AG10803 (cell line): ENCODE measurements at places on chromosomes 5 and 9.

DNA sequence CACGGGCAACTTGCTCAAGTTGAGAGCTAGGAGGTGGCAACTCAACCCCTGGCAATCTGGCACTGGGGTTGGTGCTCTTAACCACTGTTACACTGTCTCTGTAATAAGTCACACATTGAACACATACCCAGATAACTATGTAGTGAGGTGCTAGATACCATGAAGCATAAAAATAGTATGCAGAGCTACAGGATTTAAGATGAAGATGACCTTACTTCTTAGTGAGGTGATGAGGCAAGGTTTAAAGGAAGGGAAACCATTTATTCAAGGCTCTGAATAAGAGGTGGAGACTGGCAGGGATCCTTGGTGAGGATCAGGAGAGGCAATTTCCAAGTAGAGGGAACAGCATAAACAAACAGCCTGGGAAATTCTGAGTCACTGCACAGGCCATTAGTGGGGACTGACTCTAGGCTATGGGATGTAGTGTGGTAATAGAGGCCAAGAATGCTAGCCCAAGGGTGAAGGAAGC lies 67.6 kb upstream of the NR3C1 start:
- peak; percentile 66 for DNase-seq

GRCh38 chr9:114046237-114046755 lies 31.8 kb downstream of the AMBP start:
- no peak for DNase-seq

DNA sequence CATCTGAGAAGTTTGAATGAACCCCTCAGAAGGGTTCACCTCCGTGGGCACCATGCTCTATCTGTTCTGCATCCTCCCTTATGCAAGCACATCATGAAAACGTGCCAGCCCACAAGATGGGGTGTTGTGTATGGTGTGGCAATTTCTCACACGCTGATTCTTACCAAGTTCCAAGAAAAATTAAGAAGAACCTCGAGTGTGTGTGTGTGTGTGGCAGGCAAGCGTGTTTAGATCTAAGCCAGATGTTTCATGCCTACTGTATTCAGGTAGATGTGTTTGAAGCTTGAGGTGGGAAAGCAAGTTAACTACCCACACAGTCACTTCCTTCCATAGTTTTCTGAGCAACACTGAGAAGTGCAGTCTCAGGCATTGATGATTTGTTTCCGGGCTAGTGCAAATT lies 77.7 kb upstream of the GNA14 start:
- DNase-seq: no peak

DNA sequence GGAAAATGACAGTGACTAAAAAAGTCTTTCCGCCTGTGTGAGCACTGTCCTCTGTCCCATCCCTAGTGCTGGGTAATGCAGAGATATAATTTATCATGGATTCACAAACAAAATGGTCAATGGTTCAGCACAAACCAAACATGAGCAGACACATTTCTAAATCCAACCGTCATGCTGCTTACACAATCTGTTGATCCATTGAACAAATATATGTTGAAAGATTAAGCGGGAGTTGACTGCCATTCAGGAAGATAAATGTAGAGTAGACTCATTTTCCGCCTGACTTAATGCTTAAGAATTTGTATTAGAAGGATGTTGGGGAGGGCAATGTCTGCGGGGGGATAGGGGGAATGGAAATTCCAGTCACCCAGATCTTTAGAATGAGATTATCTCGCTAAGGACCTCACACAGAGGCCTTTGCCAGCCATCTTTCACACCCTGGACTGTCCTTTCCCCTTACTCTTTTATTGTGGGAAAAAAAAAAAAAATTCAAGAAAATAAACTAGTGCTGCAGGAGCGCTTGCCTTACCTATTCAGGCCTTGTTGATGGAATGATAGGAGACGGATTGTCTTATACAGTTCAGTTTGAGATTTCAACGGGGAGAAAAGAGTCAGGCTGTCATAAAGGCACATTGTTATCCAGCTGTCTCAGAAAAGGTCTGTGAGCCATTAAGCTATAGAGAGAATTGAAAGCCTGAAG lies 153.7 kb downstream of the TLE1 start:
- DNase-seq: peak; percentile 16

DNA sequence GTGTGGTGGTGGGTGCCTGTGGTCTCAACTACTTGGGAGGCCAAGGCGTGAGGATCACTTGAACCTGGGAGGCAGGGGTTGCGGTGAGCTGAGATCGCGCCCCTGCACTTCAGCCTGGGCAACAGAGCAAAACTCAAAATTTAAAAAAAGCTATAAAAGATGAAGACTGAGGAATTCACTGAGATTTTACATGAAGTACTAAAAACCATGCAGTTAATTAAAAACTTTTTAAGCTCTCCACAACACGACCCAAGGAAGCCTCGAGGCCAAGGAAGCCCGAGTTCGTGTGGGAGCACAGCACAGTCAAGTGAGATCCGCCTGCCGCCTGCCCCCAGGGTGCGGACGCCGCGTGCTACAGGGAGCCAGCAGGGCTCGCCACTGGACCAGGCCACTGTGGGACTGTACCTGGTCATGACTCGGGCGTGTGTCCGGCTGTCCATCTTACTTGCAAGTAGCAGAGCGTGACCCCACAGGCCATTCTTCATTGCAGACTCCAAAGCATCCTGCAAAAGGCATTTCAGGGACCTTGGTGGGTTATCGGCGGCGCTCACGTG lies 21.2 kb upstream of the INPP5E start:
- no peak for DNase-seq

DNA sequence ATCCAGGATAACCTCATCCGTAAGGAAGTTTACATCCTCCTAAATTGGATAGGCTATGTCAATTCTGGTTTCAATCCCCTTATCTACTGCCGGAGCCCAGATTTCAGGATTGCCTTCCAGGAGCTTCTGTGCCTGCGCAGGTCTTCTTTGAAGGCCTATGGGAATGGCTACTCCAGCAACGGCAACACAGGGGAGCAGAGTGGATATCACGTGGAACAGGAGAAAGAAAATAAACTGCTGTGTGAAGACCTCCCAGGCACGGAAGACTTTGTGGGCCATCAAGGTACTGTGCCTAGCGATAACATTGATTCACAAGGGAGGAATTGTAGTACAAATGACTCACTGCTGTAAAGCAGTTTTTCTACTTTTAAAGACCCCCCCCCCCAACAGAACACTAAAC lies 1.3 kb downstream of the ADRB2 start:
- DNase-seq: no peak

DNA sequence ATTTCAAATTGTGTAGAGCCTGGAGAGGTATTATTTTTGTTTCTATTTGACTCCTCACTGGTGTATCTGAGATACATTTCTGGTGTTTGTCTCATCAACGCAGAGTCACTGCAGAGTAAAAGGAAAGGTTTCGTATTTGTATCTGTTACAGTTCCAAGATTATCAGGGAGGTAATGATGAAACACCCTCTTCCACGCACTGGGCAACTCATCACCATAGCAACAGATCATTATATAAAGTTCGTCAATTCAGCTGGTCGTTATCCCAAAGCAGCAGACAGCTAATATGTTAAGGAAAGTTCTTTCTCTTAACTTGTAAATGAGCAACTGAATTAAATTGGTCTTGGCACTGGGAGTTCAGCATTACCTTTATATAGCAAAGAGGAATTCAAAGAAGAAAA lies 513.5 kb downstream of the MTRR start:
- no peak for DNase-seq

GRCh38 chr5:12488161-12488560 lies 583.9 kb upstream of the CTNND2 start:
- DNase-seq: no peak

DNA sequence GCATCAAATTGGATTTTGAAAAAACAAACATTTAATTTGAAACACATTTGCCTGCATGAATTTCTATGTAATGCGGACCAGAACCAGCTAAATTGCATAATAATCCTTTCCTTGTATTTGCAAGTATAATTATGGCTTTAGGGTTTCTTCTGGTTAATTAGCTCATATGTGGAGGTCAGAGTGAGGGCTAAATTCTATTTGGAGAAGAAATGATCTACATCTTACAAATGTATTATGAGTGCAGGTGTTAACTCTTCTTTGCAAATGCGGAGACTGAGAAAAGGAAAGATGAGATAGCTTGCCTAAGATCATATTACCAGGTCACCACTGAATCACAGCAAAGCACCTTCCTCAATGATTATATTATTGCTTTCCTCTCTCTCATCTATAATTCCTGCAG lies 194.7 kb downstream of the CDH9 start:
- no peak for DNase-seq

GRCh38 chr5:81363093-81363871 lies 30.7 kb downstream of the ACOT12 start:
- no peak for DNase-seq

DNA sequence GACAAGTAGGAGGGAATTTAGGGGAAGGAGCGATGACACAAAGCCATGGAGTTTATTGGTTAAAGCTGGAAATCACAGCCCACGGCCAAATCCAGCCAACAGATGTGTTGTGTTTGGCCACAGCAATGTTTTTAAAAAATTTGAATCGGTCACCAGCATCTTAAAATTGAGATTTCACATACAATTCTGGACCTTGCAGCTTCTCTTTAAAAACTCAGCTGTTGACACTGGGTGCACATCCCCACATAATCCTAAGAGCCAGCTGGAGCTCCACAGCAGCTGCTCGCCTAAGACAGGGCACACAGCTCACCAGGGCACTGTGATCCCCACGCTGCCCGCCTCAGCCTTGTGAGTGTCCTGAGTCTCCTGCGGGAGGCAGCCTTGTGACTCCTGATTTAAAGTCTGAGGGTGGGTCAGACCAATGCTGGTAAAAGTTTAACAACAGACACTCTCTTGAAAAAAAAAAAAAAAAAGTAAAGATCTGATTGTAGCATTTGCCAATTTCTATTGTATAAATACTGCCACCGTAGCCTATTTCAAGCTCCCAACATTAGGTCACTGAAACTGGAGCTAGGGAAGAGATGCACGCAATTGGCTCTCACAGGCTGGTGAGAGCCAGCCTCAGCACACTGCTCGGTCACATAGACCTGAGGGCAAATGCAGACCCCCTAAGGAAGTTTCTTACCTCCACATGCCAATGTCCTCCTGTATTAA lies 124.8 kb downstream of the HSD17B3 start:
- DNase-seq: no peak

GRCh38 chr9:127735530-127736185 lies 564 bp upstream of the TOR2A start:
- DNase-seq: no peak

DNA sequence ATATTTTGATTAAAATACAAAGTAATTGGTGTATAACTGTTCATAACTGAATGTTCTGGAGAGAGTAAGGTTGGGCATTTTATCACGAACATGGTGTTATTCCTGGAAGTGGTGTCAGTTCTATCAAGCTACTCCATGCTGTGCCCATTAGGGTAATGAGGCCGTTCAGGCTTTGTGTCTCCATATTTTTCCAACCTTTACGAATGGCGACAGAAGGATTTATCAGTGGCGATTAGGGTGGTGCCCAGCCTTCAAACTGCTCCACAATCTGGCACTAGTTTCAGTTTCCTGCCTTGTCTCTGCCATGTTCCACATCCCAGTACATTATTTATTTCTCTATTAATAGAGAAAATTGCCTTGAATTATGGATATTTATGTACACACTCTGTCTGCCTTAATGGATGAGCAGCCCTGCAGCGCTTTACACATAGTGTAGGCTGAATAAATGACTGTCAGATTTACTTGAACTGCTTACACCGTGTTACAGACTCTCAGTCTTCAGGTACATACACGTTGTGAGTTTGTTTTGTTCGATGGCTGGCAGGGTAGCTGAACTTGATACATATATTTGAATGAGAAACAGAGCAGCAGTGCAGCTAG lies 23.9 kb upstream of the TMC1 start:
- no peak for DNase-seq

- no peak for DNase-seq
These were observed 258.7 kb downstream of the SPATA31D1 start for GRCh38 chr9:82247318-82247717.

DNA sequence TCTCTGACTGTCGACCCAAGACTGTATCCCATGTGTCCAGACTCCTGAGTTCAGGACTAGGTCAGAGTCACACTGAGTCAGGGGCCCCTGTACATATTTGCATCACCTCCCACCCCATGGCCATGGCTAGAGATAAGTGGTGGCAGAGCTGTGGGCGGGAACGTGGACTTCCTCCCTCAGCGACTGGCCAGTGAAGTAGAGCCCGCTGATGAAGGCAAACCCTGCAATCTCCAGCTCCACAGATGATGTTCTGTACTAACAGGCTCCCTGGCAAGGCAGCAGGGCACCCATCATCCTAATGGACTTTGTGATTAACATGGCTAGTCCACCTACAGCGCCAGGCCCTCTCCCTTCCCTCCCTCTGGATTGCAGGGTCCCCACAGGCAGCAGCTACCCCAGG lies 110.5 kb upstream of the LRRTM2 start:
- no peak for DNase-seq

- no peak for DNase-seq
These were observed 58.7 kb upstream of the GPR151 start for GRCh38 chr5:146574713-146575112.

GRCh38 chr9:26604076-26604662 lies 288.4 kb downstream of the CAAP1 start:
- DNase-seq: no peak

DNA sequence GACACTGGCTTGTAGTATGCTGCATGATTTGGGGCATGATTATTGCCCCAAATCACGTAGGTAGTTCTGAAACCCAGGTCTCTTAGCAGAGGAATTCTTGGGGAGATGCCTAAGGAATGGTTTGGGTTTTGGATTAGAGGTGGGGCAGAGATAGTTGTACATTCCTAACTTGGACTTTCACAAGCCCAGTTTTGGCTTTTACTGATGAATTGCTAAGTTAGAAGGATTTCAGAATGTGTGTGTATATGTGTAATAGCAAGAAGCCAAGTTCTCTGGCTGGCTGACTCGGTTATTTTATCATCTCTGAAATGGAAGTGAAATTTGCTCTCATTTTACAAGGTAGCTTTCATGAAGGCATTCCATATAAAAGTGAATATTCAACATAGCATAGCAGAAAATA lies 23.8 kb upstream of the ZNF131 start:
- peak; percentile 61 for DNase-seq

DNA sequence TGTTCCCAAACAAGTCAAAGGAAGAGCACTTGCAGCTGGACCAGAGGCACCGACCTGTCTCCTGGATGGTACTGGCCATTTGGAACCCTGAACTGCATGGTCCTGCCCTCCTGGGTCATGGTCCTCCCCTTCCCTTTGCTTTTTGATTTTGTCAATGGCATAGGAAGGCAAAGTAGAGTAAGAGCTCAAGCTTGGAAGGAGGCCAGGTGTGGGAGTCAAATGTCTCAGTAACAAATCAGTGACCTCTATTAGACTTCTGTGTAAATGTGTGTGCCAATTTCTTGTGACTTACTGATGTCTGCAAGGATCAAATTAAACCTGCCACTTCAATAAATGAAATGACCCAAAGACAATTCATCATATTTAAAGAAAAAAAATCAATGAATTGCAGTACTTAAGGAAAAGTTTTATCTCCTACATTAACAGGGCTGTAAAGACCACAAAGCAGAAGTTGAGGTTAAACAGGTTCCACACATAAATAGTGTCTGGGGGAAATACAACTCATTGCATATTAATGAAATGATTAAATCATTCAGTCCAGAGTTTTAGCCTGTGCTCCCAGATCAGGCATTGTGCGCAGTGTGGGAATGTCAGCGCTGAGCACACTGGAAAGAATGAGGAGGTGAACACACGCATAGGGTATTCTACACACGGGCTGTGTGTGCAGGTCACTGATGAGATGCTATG lies 32.7 kb downstream of the OSMR start:
- DNase-seq: no peak
